ENCODE measurements at places on chromosomes 13 and 19.

DNA sequence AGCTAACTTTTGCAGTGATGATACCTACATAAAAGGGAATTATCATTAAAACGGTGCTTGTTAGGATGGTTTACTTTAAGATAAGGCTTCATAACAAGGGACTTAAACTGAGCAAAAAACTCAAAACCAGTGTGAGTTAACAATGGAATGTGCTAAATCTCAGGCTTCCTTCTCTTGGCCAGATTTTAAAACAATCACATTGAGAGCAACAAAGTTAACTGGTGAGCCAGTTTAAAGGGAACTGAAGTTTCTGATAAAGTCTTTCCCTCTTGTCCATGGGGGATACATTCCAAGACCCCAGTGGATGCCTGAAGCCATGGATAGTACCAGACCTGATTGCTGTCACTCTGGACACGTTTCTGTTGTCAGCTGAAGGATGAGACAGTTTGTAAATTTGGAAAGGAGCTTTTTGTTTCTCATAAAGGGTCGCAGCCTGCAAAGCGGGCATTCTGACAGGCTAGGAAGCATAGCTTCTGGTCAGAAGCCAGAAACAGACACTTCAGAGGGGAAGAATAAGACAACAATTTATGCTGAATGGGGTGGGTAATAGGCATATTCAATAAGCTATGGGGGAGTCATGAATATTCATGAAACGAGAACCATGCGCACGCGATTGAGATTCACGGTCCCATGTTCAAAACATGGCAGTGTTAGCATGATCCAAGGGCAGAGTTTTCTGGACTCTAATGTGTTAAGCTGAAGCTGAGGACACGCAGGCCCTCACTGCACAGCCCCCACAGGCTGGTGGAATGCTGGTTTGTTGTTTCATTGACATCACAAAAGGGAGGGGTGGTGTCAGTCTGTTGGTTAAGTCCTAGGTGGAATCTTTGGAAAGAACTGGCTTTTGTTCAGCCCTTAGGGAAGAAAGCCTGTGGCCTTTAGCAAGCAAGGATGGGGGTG lies 150.6 kb upstream of the RNF113B start:
- DNase-seq = no peak

DNA sequence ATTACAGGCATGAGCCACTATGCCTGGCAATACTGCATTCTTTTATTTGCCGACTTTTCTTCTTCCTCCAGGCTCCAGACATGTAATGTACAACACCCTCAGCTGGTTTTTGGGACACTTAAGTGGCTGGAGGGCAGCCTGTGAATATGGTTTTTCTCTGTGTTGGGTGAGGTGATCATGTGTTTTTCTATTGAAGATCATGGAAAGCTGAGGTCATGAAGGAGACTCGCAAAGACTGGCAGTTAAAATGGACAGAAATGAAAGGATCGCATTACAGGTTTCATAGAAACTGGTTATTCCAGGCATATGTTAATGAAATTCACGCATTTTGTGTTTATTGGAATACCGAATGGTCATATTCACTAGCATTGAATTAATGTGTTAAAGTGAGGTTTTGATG lies 85.2 kb upstream of the RNF113B start:
- no peak for DNase-seq

- DNase-seq = no peak
These were observed 2.0 kb downstream of the LENG9 start for GRCh38 chr19:54461613-54462012.

DNA sequence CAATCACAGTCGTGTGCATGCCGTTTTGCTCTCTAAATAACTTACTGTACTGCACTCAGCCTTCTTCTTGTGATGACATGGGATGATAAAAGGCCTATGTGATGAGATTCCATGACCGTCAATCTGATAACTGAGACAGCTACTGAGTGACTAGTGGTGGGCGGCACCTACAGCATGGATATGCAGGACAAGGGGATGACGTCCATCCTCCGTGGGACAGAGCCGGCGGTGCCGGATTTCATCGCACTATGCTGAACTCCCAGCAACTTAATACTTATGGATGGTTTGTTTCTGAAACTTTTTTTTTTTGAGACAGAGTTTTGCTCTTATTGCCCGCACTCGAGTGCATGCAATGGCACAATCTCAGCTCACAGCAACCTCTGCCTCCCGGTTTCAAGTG lies 146.8 kb upstream of the TSHZ3 start:
- no peak for DNase-seq

- DNase-seq = peak; percentile 93
These were observed 73.8 kb downstream of the GADD45B start for GRCh38 chr19:2549701-2550191.

DNA sequence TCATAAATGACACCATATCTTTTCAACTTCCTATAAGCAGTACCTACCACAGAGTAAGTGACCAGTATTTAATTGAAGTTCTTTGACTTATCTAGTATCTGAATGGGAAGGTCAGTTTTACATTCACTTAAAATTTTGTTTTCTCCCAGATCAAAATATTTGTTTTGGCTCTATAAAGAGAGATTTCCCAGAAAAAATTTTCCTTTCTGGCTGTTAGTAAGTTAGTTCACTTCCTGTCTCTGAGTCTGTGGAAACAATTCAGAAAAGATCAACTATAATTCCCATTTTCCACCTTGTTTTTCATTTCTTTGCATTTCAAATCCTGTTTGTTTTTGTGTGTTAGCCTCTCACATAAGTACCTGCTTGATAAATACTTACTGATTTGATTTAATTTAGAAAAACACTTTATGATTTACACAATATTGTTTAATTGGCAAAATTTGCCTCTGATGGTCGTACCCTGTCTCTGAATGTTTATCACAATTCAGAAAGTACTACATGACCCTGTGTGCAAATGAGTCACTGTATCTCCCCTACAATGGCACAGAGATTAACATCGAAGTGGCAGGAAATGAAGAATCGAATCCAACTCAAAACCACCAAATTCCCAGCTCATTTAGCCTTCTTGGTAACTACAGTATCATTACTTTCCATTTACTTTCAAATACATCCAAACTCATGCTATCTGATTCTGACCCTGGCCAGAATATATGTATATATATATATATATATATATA lies 15.4 kb upstream of the MED4 start:
- DNase-seq = no peak
